ENCODE measurements at places on chromosomes 4 and X.

DNA sequence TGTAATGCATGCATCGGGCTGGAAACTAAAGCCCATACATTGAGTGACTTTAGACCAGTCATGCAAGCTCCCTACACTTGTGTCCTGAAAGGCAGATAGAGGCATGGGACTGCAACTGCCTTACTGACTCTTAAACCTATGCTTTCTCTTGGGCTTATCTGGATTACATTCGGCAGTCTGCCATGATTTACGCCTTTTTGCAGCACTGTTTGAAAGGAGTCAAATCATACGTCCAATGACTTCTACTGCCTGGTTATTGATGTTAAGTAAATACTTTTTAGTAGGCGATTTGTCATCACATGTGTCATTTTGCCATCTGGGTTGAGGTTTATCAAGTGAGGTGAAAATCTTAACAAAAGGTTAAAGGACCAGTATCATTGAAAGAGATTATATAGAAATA lies 31.5 kb downstream of the SORBS2 start:
- DNase-seq, result no peak

- DNase-seq, result no peak
Measured at GRCh38 chr4:7487998-7488671, 53.4 kb upstream of the PSAPL1 start.

- peak; percentile 8 for DNase-seq
Measured at GRCh38 chrX:128460835-128461234, 408.6 kb upstream of the ACTRT1 start.

- DNase-seq, result no peak
Measured at GRCh38 chr4:130901321-130901720, 1805.4 kb downstream of the C4orf33 start.

DNA sequence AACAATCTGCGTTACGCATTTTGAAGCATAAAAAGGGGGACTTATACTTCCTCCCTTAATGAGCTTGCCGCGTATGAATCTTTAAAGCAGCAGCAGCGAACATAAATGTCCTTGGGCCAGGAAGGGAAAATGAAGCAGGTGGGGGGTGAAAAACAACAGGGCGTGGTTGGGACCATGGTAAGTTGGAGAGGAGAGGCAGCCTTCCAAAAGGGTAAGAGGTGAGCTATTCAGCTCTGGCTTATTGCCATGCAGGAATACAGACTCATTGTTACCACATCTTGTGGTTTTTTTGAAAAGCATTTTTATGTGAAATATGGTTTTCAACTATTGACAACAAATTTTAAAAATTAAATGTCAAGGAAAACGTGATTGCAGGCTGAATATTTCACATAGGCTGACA lies 710.7 kb upstream of the FAM241A start:
- no peak for DNase-seq

DNA sequence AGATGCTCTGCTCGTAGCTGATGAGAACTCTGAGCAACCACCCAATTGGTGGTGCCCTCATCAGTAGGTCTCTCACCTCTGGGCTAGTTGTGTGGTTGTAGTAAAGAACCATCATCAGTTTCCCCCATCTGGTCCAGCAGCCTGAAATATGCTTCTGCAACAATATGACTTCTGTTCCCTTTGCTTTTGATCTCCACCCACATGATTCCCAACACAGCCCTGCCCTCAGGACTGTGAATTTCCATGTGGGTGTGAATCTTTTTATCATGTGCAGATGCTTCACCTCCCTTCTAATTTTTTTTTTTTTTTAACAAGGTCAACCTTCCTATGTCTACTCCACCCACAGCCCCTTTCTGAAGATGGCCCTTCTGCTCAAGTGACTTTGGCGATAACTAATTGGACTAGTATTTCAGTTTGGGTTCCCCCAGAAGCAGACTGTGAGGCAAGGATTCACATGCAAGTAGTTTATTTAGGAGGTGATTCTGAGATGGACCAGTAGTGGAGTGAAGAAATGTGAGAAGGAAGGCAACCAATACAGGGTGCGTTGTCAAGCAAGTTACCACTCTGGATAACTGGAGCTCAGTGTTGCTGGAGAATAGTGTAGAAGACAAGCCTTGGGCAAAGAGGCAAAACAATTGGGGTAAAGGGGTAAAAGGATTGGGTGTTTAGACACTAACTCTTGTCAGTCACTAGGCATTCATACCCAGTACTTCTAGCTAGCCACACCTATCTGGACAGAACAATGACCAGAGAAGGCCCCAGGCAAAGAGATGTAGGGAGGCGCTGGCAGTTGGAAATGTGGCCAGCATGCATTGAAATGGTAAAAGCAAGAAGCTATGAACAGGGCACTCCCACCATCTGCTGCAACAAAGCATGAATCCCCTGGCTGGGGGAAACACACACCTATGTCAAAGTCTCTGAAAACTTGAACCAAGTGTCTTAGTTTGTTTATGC lies 466.2 kb downstream of the BCOR start:
- no peak for DNase-seq

- no peak for DNase-seq
Measured at GRCh38 chr4:113821856-113822255, 60.3 kb upstream of the CAMK2D start.

GRCh38 chr4:153233761-153234371 lies 29.6 kb downstream of the TRIM2 start:
- no peak for DNase-seq

GRCh38 chr4:23733476-23733875 lies 156.4 kb downstream of the PPARGC1A start:
- DNase-seq, result no peak

GRCh38 chrX:136192135-136192534 lies 44.8 kb downstream of the FHL1 start:
- DNase-seq, result no peak

- DNase-seq, result peak; percentile 36
Measured at GRCh38 chr4:140027101-140027500, 126.9 kb downstream of the MAML3 start.

DNA sequence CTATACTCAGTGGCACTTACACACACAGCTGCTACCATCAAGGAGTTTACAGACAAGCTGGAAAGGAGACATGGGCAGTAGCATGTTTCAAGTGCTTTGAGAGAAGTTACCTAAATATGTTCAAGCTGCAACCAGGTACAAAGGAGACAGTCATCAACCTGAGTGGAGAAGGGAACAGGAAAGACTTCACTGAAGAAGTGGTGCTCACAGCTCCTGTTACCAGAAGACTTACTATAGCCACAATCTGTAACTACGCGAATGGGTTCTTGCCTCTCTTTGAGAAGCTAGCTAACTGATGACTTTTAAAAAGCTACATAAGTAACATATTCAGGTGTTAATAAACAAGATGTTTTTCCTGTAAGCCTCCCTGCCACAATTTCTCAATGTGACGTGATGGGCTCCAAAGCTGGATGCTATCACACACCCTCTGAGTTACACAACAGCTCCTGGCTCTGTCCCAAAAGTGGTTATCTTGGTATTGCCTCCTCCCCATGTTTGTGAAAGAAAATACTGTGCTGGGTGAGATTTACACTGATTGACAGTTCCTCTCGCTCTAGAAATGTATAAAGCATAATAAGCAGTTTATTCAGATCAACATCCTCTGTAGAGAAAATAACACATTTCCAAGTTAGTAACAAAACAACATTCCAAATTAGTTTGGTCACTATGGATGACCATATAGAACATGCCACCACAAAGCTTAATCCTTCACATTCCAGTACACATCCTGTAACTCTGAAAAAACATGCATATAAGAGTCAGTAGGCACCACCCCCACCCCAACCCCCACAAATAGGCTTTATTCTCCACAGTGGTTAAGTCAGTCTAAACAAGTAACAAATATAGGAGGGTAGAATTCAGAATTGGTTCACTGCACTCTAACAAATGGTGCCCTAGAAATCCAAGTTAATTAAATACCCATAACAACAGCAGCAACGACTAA lies 81.8 kb downstream of the FRYL start:
- peak; percentile 92 for DNase-seq

- DNase-seq, result no peak
Measured at GRCh38 chr4:174387143-174387542, 103.4 kb downstream of the CEP44 start.

GRCh38 chr4:186105647-186106321 lies 1.3 kb downstream of the FAM149A start:
- DNase-seq, result no peak

DNA sequence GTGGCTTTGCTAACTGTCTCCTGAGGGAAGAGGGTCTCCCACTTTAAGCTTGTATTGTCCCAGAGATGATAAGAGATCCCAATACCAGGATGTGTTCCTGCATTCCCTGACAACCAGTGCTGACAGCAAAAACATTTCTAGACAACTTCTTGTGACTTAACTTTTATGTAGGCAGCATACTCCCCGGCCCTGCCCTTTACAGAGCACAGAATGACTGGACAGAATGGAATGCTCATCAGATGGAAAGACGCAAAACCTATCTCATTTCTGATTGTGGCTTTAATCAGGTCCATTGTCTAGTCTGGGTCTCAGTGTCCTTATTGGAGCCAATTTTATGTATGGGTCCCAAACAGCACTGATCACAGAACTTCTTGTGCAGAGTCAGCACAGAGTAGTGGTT lies 18.2 kb upstream of the PLAC1 start:
- no peak for DNase-seq

DNA sequence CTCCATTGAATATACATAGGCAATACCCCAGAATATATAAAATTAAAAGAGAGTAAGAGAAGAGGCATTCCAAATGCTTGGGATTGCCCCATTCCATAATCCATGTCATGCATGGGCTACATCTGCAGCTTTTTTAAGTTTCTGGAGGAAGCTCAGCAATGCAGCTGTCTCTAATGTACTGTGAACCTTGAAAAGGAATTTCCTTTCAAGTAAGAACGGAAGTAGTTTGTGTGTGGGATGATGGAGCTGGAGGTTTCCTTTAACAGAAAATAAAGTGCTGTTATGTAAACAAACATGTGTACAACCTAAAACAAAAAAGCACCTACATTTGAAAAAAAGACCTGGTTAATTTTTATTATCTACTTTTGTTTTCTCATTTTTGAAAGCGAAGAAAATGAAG lies 303.5 kb downstream of the BMPR1B start:
- no peak for DNase-seq

GRCh38 chr4:21722157-21722839 lies 226.3 kb downstream of the KCNIP4 start:
- no peak for DNase-seq

- DNase-seq, result no peak
Measured at GRCh38 chrX:109374262-109374960, 107.5 kb downstream of the GUCY2F start.

DNA sequence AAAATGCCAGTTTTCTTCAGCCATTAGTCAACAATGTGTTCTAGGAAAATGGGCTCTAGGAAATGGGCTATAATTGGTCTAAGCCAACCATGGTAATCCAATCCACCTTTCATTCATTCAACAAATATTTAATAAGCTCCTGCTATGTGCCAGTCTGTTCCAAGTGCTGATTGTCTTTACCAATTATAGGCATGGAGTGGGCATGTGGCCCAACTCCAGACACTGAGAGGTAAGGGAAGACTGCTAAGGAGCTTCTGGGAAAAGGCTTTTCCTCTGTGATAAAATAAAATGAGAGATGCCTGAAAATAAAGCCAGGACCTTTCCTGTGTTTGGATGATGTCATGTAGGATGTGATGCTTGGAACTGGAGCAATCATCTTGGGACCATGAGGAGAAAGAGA lies 43.3 kb downstream of the HOPX start:
- DNase-seq, result no peak

- no peak for DNase-seq
Measured at GRCh38 chr4:82567444-82567843, 5.7 kb upstream of the TMEM150C start.

DNA sequence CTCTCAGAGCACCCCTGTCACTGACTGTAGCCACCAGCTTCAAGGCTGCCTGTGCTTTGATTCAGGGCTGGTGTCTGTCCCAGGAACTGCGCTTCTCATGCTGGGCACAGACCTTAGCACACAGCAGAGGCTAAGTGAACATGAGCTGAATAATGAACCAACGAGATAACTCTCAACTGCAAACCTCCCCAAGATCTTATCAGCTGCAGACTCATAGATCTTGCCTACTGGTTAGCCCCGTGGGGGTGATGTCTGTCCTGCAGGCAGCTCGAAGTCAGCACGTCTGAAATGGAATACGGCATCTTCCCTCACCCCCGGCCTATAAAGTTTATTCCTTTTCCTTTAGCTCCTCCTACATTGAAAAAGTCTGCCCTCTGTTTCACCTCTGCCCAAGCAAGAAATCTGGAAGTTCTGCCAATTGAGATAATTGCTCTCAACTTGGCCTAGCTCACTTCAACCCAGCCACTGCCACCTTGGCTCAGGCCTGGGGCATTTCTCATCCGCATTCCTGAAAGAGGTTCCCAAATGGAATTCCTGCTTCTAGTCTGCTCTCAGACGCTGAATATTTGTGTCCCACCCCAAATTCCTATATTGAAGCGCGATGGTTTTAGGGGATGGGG lies 73.7 kb downstream of the GATB start:
- no peak for DNase-seq

DNA sequence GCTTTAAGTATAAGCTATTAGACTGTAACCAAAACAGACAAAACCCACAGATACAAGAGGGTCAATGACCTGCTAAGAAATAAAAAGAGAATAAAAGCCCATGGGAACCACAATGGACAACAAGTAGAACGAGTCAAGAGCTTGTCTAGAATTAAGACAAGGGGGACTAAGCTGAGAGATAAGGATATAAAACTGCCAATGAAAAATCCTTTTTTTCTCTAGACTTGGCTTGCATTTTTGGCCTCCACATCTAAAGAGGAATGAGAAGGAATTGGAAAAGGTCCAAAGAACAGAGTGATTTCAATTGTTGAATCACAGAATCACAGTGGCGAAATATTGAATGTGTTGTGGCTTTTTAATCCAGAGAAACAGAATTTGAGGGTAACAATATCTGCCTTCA lies 135.7 kb downstream of the QDPR start:
- DNase-seq, result no peak

GRCh38 chr4:184978211-184978610 lies 40.1 kb upstream of the HELT start:
- no peak for DNase-seq

DNA sequence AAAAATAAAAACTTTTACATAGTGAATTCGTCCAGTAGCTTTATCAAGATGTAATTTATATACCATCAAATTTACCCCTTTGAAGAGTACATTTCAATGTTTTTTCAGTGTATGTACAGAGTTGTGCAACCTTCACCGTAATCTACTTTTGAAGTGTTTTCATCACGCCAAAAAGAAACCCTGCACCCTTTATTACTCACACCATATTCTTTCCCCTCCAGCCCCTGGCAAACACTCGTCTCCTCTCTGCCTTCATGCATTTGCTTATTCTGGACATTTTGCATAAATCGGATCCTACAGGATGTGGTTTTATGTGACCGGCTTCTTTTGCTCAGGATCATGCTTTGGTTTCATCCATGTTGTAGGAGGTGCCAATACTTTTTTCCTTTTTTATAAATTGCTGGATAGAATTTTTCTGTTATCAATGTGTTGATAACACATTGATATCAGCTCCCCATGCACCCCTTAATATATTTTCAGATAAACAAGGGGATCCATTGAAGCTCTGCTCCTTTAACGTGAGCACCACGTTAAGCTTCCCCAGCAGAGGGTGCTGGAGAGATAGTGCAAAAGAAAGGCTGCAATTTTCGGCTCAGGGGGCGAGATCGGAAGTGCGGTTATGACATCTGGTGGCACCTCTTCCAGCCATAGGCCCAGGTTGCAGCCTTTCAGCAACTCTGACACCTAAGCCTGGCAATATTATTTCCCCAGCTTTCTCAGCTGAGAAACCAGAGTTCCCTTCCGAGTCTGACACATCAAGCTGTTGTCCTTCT lies 100.1 kb upstream of the VCX3B start:
- DNase-seq, result peak; percentile 61

- no peak for DNase-seq
Measured at GRCh38 chr4:33067221-33067620, 2347.1 kb downstream of the PCDH7 start.

- DNase-seq, result no peak
Measured at GRCh38 chrX:11434607-11435006, 141.4 kb downstream of the AMELX start.

All from hematopoietic multipotent progenitor cell treated with erythropoietin and hydrocortisone succinate and interleukin-3 and kit ligand, for 4 days (in vitro differentiated cells).